Choroid plexus epithelial cell (primary cell): ENCODE measurements at places on chromosomes 6 and 20.

DNA sequence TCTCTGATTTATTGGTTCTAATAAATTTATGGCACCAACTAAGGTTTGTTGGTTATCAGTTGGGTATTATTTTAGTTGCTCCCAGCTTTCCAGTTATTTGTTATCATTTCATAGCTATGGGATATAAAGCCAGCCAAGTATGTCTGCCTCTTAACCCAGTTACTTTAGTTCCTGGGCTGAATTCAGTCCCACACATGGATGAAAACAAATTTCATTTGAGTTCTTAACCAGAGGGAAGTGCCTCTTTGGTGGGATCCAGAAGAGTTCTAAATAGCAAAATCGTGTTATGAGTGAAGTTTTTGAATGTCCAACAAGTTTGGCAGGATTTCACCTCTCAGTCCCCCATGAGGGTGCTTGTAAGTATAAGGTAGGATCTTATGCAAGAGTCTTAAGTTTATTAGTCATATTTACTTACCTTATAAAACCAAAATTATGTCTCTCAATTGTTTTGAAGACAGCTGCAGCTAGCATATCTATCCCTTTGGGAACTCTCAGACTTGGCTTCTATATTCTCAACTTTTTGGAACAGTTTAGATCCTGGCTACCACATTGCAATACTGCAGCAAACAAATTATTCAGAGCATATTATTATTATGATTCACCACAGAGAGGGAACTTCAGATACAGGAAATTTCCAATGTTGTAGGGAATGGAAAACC lies 683.6 kb downstream of the BCKDHB start:
- peak; percentile 21 for DNase-seq

GRCh38 chr6:32092760-32093497 lies 16.2 kb downstream of the TNXB start:
- peak; percentile 84 for DNase-seq

GRCh38 chr6:152127432-152128165 lies 320.1 kb downstream of the ESR1 start:
- DNase-seq = no peak

DNA sequence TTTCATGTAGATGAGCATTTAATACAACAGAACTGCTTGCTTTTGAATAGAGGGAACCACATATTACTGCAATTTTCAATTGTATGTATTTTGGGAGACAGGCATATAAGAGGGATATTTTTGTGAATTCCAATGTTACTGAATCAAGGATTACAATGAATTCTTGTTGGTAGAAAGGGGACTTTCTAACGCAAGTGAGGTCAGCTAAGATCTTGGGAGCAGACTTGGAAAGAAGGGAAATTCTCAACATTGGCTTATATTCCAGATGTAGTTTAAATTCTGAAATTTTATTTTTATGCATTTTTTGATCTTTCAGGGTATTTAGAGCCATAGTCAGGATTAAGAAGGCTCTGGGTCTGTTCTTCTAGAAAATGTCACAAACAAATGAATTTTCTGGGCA lies 43.3 kb upstream of the CTAGE9 start:
- no peak for DNase-seq

GRCh38 chr6:166541876-166542579 lies 44.5 kb downstream of the RAMACL start:
- DNase-seq = peak; percentile 26

DNA sequence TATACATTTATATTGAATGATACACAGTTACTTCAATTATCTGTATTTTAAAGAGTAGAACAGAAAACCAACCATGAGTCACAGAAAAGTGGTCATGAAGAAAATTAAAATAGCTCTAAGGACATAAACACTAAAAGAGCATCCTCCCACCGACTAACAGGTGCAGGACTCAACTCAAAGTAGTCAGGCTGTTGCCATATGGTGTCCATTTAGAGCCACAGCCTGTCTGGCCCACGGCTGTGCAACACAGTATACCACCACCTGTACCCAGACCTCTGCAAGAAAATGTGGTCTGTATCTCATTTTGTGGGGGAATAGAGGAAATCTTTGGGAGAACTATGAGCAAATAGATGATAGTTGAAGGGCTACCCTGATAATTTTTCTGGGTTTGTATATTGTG lies 449.8 kb upstream of the RNF217 start:
- DNase-seq = no peak

DNA sequence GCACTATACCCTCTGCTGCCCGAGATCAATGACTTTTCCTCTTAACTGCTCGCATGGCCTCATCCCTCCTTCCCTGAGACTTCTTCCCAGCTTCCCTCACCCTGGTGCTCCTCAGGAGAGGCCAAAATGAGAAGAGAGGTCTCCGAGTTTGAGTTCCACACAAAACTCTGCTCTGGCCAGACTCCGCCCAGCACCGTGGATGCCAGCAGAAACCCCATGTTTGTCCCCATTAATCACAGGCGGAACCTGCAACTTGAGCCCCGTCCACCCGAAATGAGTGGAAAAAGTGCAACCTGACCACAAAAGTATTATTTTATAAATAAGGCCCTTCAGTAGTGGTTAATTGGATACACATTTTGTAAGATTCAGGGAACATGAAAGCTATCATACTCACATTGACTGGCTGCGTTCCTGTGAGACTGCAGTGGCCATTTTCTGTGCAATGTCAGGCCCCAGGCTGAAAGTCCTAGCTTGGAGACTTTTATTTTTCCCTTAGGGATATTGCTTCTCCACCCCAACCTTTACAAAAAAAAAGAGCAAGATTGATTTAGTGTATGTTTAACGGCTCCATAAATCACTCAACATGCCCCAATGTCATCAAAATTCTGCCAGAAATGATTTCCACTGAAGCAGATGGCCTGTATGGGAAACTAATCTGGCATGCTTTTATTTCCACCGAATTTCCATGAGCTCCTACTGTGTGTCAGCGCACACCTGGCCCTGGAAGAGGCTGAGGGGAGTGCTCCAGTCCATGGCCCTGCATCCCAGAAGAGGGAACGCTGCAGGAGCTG lies 134.6 kb downstream of the BMP7 start:
- no peak for DNase-seq

DNA sequence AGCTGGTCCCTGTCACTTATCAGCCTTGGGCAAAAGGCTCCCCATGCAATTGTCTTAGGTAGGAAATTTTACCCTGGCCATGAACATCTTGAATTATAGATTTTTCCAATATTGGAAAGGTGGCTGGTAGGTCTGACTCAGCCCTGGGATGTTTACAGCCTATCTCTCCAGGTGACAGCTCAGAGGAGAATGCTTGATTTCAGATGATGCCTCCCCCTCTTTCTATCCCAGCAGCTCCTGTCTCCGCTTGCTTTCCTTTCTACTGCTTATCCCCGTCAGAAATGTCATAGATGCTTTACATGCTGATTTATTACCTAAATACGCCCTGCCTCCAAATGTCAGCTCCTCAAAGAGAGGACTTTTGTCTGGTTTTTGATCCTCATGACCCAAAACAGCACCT lies 109.6 kb downstream of the NFATC2 start:
- DNase-seq = no peak

GRCh38 chr20:37804584-37805566 lies 98.1 kb upstream of the VSTM2L start:
- DNase-seq = peak; percentile 12

DNA sequence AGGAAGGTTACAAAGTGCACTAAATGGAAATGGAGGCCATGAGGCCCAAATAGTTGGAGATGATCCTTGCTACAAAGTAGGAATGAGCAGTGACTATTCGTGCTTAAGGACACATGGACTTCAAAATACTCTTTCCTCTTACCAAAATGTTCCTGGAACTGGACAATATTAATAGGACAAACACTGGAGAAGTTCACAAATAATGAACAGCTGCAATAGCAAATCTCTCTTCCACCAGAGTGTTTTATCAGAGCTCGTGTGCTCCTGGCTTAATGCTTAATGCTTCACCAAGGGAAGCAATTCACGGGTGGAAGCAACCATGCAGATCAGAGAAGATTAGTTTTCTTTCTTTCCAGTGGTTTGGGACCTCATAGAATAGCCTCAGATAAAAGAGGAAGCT lies 435.4 kb downstream of the BCKDHB start:
- no peak for DNase-seq

- no peak for DNase-seq
Measured at GRCh38 chr6:54320871-54321270, 12.6 kb downstream of the TINAG start.

- DNase-seq = no peak
Measured at GRCh38 chr6:4303638-4304037, 168.3 kb upstream of the ECI2 start.

GRCh38 chr20:48294942-48295341 lies 509.7 kb upstream of the SULF2 start:
- DNase-seq = no peak

GRCh38 chr20:38217791-38218565 lies 42.6 kb downstream of the KIAA1755 start:
- peak; percentile 89 for DNase-seq
